Activated T-cell treated with anti-CD3 and anti-CD28 coated beads, Interleukin-2, amount 50 U/mL, for 1 hour (primary cell): ENCODE measurements at places on chromosomes 4 and X.

- DNase-seq: no peak
These were observed 24.4 kb downstream of the MFAP3L start for GRCh38 chr4:170001745-170002267.

GRCh38 chr4:102734591-102735385 lies 26.0 kb downstream of the MANBA start:
- DNase-seq: no peak

GRCh38 chr4:186554539-186554913 lies 841 bp downstream of the MTNR1A start:
- no peak for DNase-seq

GRCh38 chr4:17251101-17251500 lies 260.8 kb downstream of the QDPR start:
- DNase-seq: no peak

GRCh38 chr4:123976285-123976684 lies 579.7 kb downstream of the SPRY1 start:
- no peak for DNase-seq

GRCh38 chr4:153916273-153916755 lies 127.4 kb upstream of the SFRP2 start:
- no peak for DNase-seq

DNA sequence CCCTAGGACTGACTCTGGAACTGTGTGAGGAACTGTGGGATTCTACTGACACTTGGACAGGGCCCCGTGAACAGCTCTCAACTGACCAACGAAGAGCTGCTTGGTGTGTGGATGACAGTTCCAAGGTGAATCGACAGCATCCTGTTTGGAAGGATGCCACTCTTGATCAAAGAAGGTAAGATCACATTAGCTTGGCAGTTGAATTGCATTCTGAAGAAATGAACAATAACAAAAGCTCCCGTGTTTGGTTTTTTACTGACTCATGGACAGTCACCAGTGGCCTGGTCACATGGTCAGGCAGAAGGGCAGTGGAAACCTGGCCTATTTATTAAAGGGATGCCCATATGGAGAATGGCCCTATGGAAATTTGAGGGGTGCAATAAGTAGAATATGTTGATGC lies 33.1 kb upstream of the GPR34 start:
- DNase-seq: no peak

DNA sequence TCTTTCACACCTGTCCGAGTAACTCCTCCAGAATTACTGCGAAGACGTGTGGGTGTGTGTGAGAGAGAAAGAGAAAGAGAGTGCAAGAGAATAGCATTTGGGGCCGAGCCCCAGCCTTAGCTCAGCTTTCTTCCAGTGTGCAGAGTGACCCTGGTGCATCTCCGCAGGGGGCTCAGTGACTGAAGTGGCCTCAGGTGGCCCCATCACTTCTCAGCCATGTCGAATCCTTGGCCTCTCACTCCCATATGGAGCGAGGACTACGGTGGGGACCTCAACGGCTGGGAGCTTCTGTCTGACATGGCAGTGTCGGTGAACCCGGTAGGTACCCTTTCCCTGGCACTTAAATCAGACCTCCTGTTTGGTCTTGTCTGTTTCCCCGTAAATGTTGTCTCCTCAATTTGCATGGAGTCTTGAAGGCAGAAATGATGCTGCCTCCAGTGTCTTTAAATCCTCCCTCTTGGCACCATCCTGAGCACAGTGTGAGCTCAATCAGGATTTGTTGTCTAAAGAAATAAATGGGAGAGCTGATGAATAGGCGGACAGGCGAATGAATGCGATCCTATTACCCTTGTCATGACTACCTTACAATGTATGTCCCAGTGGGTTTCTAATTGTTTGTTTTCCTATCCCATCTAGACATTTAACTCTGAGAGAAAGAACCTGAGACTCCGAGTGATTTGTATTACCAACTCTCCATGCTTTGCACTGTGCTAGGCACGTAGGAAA lies 305.9 kb downstream of the AFF2 start:
- DNase-seq: no peak

DNA sequence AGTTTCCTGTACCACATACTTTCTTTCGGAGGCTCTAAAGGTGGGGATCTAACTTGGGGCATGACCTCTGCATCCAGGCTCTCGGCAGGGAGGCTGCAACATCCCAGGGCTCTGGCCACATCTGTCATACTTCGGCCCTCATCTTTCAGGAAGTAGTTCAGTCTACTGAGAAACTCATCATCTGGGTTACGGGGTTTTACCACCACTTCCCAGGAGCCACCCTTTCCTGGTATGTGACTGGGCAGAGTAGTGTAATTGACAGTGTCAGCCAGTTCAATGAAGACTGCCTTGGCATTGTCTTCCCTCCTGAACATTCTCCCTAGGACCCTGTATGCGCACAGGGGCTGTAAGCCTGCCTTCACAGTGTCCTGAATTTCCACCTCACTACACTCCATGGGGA lies 2.8 kb downstream of the PNMA5 start:
- no peak for DNase-seq

GRCh38 chr4:15652841-15653240 lies 2.3 kb downstream of the FBXL5 start:
- no peak for DNase-seq

GRCh38 chrX:2708021-2708420 lies 16.9 kb downstream of the CD99 start:
- no peak for DNase-seq

DNA sequence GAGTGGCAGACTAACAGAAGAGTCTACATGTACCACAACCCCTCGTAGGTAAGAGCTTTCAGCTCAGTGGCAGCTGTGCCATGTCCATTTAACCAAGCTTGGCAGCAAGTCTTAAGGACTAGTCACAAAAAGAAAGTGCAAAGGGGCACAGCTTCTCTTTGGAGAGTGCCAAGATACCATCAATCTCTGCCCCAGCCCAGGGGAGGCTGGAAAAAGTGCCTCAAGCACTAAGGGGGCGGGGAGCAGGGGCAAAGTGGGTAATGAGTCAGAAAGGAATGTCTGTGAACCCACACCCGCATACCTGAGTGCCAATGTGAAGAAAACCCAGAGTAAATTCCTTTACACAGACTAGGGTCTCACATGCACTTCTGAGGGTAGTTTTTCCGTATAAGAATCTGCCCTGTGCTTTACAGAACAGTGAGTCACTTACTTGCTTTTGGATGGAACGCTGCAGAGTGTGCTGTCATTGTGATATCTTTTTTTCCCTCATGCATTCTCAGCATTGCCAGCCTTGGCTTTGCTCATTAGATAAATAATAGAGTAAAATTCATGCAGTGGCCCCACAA lies 219.8 kb downstream of the ZNF674 start:
- peak; percentile 36 for DNase-seq

DNA sequence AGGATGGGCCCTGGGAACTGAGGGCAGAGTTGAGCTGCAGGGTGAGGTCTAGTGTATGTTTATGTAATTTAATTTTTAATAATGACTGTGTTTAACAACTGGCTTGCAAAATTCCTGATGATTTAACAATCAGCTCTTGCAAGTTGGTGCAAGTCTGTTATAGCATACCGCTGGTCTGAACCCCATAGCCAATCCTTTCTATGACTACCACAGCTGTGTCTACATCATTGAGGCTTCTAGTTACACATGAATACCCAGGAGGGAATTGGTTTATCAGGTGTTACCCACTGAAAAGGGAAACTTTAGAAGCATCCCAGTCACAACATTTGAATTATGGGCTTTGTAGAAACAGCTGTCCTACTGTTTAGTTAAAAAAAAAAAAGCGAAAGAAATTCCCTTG lies 38.3 kb downstream of the SUPT20HL1 start:
- DNase-seq: no peak

GRCh38 chrX:150935467-150935866 lies 37.0 kb upstream of the CD99L2 start:
- no peak for DNase-seq

DNA sequence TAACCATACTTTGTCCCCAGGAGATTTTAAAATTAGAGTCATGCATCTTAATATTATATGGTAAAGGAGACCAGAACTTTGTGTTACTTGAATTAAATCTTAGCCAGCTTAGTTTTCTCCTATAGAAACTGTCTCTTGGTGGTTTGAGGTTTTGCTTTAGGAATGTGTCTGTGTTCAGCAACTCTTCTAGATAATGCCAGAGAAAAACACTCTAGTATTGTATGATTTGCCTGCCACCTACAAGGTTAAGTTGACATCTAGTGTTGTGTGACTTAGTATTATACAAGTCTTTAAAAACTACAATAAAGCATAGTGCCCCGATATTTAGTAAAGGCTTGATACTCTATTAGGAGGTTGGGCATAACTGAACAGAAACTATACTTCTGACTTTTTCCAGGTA lies 2.1 kb downstream of the UGT8 start:
- no peak for DNase-seq

DNA sequence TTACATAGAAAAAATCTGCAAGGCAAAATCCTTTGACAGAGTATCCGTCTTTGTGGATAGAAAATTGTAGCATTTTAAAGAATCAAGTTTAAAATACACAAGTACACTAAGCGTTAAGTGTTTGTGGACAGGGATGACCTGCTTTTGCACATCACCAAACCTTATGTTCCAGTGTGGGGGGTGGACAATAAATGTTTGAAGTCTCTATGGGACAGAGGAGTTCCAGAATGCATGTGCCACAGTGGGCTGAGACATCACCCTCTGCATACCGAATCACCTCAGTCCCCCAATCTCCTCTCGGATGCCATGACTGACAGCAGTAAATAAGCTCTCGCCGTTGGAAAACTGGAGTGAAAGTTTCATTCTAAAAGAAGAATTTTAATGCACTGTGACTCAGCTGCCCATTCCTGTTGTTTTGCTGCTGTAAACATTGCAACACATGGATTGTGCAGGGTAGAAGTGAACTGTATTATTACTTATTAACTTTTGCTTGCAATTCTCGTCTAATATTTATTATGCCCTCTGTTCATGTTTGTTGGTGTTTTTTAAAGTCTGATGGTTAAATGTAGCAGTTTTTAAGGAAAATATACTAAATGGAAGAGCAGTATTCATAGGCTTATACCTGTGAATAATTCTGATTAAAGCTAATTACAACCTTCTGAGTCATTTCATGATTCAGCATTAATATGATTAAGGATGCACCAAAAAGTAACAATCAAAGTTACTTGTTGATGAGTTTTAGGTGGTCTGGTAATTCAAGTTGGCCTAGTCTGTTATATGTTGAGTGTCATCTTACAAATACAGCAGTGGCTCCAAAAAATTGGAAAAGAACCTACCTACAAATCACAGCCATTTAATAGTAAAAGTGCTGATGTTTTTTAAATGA lies 24.0 kb downstream of the CDKN2AIP start:
- no peak for DNase-seq
